ENCODE measurements at places on chromosomes 13 and 19. TPM values are rescaled to one million over a fixed set of nuclear protein-coding genes. Genes with fewer than 3 reads are reported as not detected.

TNFSF13B gene
- not detected for total RNA-seq

POLR2E gene
- 318 TPM for total RNA-seq

OR10H1 gene
- total RNA-seq = not detected

ITGBL1 gene
- total RNA-seq = 38.7 TPM

MISP gene
- 58.6 TPM for total RNA-seq

SHISA7 gene
- not detected for total RNA-seq

PROZ gene
- total RNA-seq = not detected

FPR3 gene
- not detected for total RNA-seq

KIR2DL4 gene
- total RNA-seq = not detected

TEKTIP1 gene
- not detected for total RNA-seq

MEX3D gene
- 63.7 TPM for total RNA-seq

MIA gene
- total RNA-seq = not detected

LAIR1 gene
- total RNA-seq = not detected

ZNF256 gene
- total RNA-seq = 3.1 TPM

URAD gene
- not detected for total RNA-seq

ZNF431 gene
- total RNA-seq = 10.4 TPM

TTC9B gene
- total RNA-seq = 0.29 TPM

ZNF382 gene
- 10.0 TPM for total RNA-seq

AP1M2 gene
- total RNA-seq = 39.4 TPM

ZNF91 gene
- total RNA-seq = 14.8 TPM

LILRA2 gene
- not detected for total RNA-seq

LGALS14 gene
- not detected for total RNA-seq

ZNF880 gene
- total RNA-seq = 0.12 TPM

TRAPPC5 gene
- 118 TPM for total RNA-seq

CCDC122 gene
- total RNA-seq = 8.1 TPM

CEACAM4 gene
- not detected for total RNA-seq

KL gene
- 0.05 TPM for total RNA-seq

KLF16 gene
- 8.2 TPM for total RNA-seq

MIR17HG gene
- total RNA-seq = 3.7 TPM

PPFIA3 gene
- 4.7 TPM for total RNA-seq

GPC6 gene
- total RNA-seq = 5.1 TPM

ACTMAP gene
- 0.62 TPM for total RNA-seq

ZGLP1 gene
- total RNA-seq = 1.5 TPM

MAMSTR gene
- total RNA-seq = 0.93 TPM

PTPRS gene
- total RNA-seq = 66.3 TPM

COX6B2 gene
- not detected for total RNA-seq

CGB7 gene
- 0.43 TPM for total RNA-seq

MISP3 gene
- 0.43 TPM for total RNA-seq

SLC25A41 gene
- 1.7 TPM for total RNA-seq

CGB5 gene
- 3.4 TPM for total RNA-seq

FRY gene
- total RNA-seq = 0.62 TPM

MBD3L2 gene
- not detected for total RNA-seq

TEX101 gene
- total RNA-seq = not detected

CKM gene
- total RNA-seq = not detected

FGF21 gene
- not detected for total RNA-seq

SLITRK1 gene
- 0.89 TPM for total RNA-seq

OR7D2 gene
- total RNA-seq = not detected

PEG3 gene
- total RNA-seq = not detected

COX7A1 gene
- not detected for total RNA-seq

EXOC3L2 gene
- total RNA-seq = 0.34 TPM

PMIS2 gene
- not detected for total RNA-seq

ARRDC5 gene
- total RNA-seq = not detected

KPTN gene
- total RNA-seq = 3.0 TPM

EDDM13 gene
- not detected for total RNA-seq

CYP2F1 gene
- not detected for total RNA-seq

ZNF573 gene
- 4.9 TPM for total RNA-seq

KIRREL2 gene
- 0.83 TPM for total RNA-seq

KLK4 gene
- not detected for total RNA-seq

PABPC3 gene
- total RNA-seq = not detected

All from A172 (cell line).